Suprapubic skin (tissue), 4 donors: ENCODE measurements at places on chromosomes 1 and 21.
A peak's percentile ranks its signal among the peaks of the same experiment; 100 is the strongest.

- no peak overlapping the region for H3K4me3 ChIP-seq
- peaks cover 6% of the 10 kb centered on the region for H3K27me3 ChIP-seq
- H3K4me1 ChIP-seq = no peaks in the 10 kb centered on the region
- DNase-seq = no peak
- H3K36me3 ChIP-seq = no peaks in the 10 kb centered on the region
Measured at GRCh38 chr21:42302794-42303193, 12.4 kb downstream of the TFF3 start.

GRCh38 chr1:201459775-201460174 is 9.2 kb downstream of the PHLDA3 start:
- DNase-seq = no peak
- no peak overlapping the region for H3K4me3 ChIP-seq

GRCh38 chr1:178308438-178308837 is 188.3 kb downstream of the CLEC20A start:
- H3K27ac ChIP-seq = no peak overlapping the region
- H3K27me3 ChIP-seq = no peaks in the 10 kb centered on the region
- H3K36me3 ChIP-seq = no peaks in the 10 kb centered on the region
- DNase-seq = no peak
- peaks cover 27% of the 10 kb centered on the region for H3K4me1 ChIP-seq

DNA sequence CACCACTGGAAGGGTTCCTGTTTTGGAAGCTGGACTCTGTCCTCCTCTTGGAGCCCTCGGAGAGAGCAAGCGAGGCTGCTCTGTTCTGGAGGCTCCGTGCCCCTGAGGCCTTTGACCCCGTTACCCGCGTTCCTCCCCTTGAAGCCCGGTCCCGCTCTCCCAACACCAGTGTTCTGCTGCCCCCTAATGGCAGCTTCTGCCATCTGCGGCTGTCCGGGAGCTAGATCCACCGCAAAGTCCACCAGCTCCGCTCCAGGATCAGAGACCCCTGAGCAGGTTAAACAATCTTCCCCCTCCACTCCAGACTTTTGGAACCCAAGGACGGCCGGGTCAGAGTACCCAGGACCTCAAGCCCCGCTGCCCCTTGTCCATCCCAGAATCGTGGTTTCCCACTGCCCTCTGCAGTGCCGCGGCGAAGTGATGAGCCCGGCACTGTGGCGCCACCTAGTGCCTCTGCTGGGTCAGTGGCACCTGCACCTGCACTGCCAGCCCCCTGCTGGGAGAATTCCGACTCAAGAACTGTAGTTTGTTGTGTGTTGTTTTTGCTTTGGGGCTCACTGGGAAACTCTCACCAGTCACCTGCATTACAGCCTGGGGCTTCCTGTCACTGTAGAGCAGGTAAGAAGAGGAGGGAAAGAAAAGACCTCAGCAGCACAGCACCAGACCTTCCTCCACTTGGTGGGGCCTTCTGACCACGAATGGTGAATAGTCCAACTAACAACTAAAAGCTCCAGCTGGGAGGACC is 63.5 kb upstream of the NFASC start:
- no peaks in the 10 kb centered on the region for H3K36me3 ChIP-seq
- peaks cover 4% of the 10 kb centered on the region for H3K27me3 ChIP-seq

DNA sequence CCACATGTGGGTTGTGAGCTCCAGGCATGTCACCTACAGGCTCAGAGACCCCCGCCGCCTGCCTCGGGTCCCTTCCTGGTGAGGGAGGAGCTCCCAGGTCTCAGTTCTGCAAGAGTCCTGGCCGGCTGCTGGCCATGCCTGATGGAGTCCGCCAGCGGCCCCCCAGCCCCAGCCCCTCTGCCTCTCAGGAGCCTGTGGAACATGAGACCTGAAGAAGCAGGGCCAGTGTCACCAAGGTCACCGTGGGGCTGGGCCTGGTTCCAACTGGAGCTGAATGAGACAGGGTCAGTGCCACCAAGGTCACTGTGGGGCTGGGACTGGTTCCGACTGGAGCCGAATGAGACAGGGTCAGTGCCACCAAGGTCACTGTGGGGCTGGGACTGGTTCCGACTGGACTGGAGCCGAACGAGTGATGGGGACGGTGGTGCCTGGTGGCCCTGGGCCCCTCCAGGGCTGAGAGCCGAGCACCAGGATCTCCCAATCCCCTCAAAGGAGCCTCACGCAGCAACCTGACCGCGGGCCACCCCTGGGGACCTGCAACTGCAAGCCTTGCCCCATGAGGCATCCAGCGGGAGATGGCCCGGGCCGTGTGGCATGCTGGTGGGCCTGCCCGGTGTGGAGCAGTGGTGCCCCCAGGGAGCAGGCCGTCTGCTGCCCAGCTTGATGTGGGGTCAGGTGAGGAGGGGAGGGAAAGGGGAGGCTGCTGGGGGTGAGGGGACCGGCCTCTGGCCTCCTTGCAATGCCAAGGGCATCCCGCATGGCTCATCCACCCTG is 14.5 kb upstream of the PTTG1IP start:
- no peak overlapping the region for H3K4me3 ChIP-seq
- H3K4me1 ChIP-seq = peaks cover 16% of the 10 kb centered on the region
- peaks cover 11% of the 10 kb centered on the region for H3K27me3 ChIP-seq
- H3K27ac ChIP-seq = no peak overlapping the region
- DNase-seq = no peak
- no peaks in the 10 kb centered on the region for H3K36me3 ChIP-seq

DNA sequence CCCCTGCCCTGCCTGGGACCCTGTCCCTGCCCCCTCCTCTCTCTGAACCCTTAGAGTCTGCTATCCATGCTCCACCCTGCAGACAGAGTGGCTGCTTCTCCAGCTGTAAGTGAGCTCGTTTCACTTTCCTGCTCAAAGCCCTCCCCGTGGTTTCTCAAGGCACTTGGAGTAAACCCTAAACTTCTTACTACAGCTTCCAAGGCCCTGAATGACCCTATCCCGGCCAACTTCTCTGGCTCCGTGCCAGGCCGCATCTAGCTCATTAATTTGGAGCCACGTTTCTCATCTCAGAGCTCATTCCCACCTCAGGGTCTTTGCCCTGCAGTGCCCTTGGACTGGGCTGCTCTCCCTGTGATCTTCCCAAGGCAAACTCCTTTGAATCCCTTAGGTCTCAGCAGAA is 235.1 kb upstream of the RUNX1 start:
- H3K4me3 ChIP-seq = no peak overlapping the region
- no peak overlapping the region for H3K27ac ChIP-seq

DNA sequence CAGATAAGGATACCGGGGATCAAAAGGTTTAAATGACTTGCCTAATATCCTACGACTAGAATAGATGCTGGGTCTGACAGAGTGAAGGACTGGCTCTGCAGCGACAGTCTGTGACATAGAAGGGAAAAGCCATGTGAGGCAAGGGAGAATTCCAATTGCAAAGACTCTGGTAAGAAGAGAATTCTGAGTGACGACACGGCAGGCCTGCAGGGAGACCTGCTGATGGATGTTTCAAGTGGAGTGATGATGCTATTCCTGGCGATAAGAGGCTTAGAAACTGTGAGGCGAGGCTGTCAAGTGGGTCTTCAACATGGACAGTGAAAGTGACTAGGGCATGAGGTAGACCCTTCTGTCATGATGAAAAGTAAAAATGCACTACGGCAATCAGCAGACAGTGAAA is 176.6 kb upstream of the PBX1 start:
- H3K36me3 ChIP-seq = no peaks in the 10 kb centered on the region
- no peaks in the 10 kb centered on the region for H3K4me1 ChIP-seq
- H3K27ac ChIP-seq = no peak overlapping the region
- no peak overlapping the region for H3K4me3 ChIP-seq

- peak; percentile 92 for DNase-seq
- peak overlapping the region; percentile 31 for H3K27ac ChIP-seq
- H3K4me3 ChIP-seq = peak overlapping the region; percentile 49
- peaks cover 36% of the 10 kb centered on the region for H3K4me1 ChIP-seq
- no peaks in the 10 kb centered on the region for H3K36me3 ChIP-seq
- H3K27me3 ChIP-seq = no peaks in the 10 kb centered on the region
Measured at GRCh38 chr1:27668808-27669723, 2.9 kb downstream of the IFI6 start.

GRCh38 chr1:226403201-226404034 is 4.5 kb downstream of the PARP1 start:
- peaks cover 34% of the 10 kb centered on the region for H3K4me1 ChIP-seq
- peak; percentile 27 for DNase-seq
- H3K27ac ChIP-seq = no peak overlapping the region
- H3K4me3 ChIP-seq = no peak overlapping the region
- peaks cover 37% of the 10 kb centered on the region for H3K36me3 ChIP-seq

GRCh38 chr1:54299037-54299436 is 99.1 kb downstream of the MRPL37 start:
- peaks cover 40% of the 10 kb centered on the region for H3K4me1 ChIP-seq
- no peak overlapping the region for H3K4me3 ChIP-seq
- no peak for DNase-seq
- H3K27me3 ChIP-seq = no peaks in the 10 kb centered on the region
- H3K36me3 ChIP-seq = no peaks in the 10 kb centered on the region

GRCh38 chr1:155809088-155809487 is 47.9 kb downstream of the GON4L start:
- no peak for DNase-seq
- peaks cover 65% of the 10 kb centered on the region for H3K36me3 ChIP-seq
- no peaks in the 10 kb centered on the region for H3K27me3 ChIP-seq
- H3K4me1 ChIP-seq = no peaks in the 10 kb centered on the region
- H3K4me3 ChIP-seq = no peak overlapping the region

- H3K27ac ChIP-seq = no peak overlapping the region
- H3K4me1 ChIP-seq = no peaks in the 10 kb centered on the region
- DNase-seq = no peak
- H3K4me3 ChIP-seq = no peak overlapping the region
- H3K36me3 ChIP-seq = no peaks in the 10 kb centered on the region
Measured at GRCh38 chr1:83756984-83757717, 241.8 kb downstream of the TTLL7 start.

- peaks cover 8% of the 10 kb centered on the region for H3K36me3 ChIP-seq
- no peak overlapping the region for H3K27ac ChIP-seq
- H3K27me3 ChIP-seq = no peaks in the 10 kb centered on the region
- DNase-seq = no peak
Measured at GRCh38 chr1:5977494-5978444, 14.5 kb downstream of the NPHP4 start.

DNA sequence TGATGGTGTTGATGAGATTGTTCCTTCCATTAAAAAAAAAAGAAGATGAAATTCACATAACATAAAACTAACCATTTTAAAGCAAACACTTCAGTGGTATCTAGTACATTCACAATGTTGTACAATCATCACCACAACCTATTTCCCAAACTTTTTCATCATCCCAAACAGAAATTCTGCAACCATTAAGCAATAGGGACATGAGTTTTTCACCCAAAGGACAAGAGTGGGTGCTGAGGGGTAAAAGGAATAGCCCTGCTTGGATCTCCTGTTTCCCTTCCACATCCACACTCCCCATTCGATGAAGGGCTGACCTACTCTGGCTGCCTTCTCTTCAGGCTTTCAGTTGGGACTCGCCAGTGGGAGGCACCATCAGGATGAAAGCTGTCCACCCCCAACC is 59.3 kb downstream of the SLC9A1 start:
- no peak overlapping the region for H3K27ac ChIP-seq
- no peaks in the 10 kb centered on the region for H3K27me3 ChIP-seq
- H3K36me3 ChIP-seq = no peaks in the 10 kb centered on the region
- H3K4me3 ChIP-seq = no peak overlapping the region

- H3K27me3 ChIP-seq = no peaks in the 10 kb centered on the region
- H3K4me3 ChIP-seq = no peak overlapping the region
- H3K4me1 ChIP-seq = no peaks in the 10 kb centered on the region
- no peaks in the 10 kb centered on the region for H3K36me3 ChIP-seq
- no peak for DNase-seq
Measured at GRCh38 chr1:101484689-101485338, 248.0 kb downstream of the S1PR1 start.

- no peak for DNase-seq
- H3K4me1 ChIP-seq = peaks cover 34% of the 10 kb centered on the region
- H3K36me3 ChIP-seq = peaks cover 72% of the 10 kb centered on the region
- no peaks in the 10 kb centered on the region for H3K27me3 ChIP-seq
- H3K4me3 ChIP-seq = no peak overlapping the region
Measured at GRCh38 chr1:36298640-36299039, 7.5 kb upstream of the SH3D21 start.

- no peak overlapping the region for H3K27ac ChIP-seq
- DNase-seq = no peak
- H3K4me1 ChIP-seq = no peaks in the 10 kb centered on the region
Measured at GRCh38 chr1:160748181-160748877, 9.3 kb downstream of the SLAMF7 start.

- no peaks in the 10 kb centered on the region for H3K27me3 ChIP-seq
- DNase-seq = no peak
- peak overlapping the region; percentile 29 for H3K27ac ChIP-seq
Measured at GRCh38 chr1:210321131-210321530, 7.6 kb upstream of the HHAT start.

DNA sequence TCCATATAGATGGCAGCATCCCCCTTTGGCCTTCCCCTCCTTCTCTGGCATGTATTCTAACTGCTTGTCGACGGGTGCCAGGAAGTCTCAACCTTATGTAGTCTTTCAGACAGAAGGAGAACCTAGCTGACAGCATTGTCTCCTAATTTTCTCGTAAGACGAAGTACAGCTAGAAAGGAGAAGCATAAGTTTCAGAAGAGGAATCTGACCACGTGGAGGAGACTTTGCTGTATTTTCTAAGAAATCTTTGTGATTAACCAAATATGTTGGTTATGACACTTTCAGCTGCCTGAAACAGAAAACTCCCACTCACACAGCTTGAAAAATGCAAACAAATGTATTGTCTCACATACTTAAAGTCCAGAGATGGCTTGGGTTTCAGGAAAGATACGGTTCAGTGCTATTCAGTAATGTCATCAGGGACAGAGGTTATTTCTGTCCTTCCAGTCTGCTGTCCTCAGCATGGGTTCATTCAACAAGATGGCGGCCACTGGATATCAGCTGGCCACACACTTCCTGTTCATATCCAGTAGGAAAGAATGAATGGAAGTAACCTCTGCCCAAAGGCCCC is 109.5 kb upstream of the ZNF648 start:
- no peak for DNase-seq
- no peak overlapping the region for H3K27ac ChIP-seq
- no peaks in the 10 kb centered on the region for H3K36me3 ChIP-seq
- no peaks in the 10 kb centered on the region for H3K27me3 ChIP-seq
- no peak overlapping the region for H3K4me3 ChIP-seq
- H3K4me1 ChIP-seq = peaks cover 52% of the 10 kb centered on the region

DNA sequence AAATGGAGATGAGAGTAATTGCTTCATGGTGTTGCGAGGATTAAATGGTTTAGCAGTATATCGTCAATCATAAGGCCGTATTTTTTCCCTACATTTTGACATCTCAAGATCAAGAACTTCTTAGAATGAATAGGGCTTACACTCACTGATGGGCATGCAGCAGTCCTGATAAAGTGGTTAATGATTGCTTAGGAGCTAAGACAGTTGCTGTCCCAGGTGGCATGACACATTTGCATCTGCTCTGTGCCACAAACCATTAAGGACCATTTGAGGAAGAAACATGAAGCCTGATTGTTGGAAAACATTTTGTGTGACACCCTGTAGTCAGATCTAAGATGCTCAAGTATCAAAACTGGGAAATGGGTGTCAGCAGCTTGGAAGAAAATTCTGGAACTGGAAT is 81.0 kb upstream of the SGIP1 start:
- no peaks in the 10 kb centered on the region for H3K4me1 ChIP-seq
- H3K27me3 ChIP-seq = no peaks in the 10 kb centered on the region
- no peak overlapping the region for H3K27ac ChIP-seq
- no peak overlapping the region for H3K4me3 ChIP-seq
